Left kidney (tissue), 8 donors: ENCODE measurements at places on chromosomes 16 and 17. TPM values are rescaled to one million over a fixed set of nuclear protein-coding genes. Genes with fewer than 3 reads are reported as not detected.

The KRTAP9-2 gene
- polyA plus RNA-seq: not detected

The SLC9A5 gene
- 4.9 TPM for polyA plus RNA-seq

The IRX5 gene
- 5.2 TPM for polyA plus RNA-seq

The OMG gene
- 0.48 TPM for polyA plus RNA-seq

The CMTM4 gene
- 71.6 TPM for polyA plus RNA-seq

The DPEP3 gene
- polyA plus RNA-seq: 0.08 TPM

The ABCA10 gene
- polyA plus RNA-seq: 3.9 TPM

The SYT17 gene
- polyA plus RNA-seq: 12.2 TPM

- DNase-seq: no peak
Observed at GRCh38 chr17:39144416-39144840, 7.0 kb downstream of the PLXDC1 start.

- no peak for DNase-seq
Observed at GRCh38 chr16:63904930-63905329, 1216.9 kb downstream of the CDH11 start.

DNA sequence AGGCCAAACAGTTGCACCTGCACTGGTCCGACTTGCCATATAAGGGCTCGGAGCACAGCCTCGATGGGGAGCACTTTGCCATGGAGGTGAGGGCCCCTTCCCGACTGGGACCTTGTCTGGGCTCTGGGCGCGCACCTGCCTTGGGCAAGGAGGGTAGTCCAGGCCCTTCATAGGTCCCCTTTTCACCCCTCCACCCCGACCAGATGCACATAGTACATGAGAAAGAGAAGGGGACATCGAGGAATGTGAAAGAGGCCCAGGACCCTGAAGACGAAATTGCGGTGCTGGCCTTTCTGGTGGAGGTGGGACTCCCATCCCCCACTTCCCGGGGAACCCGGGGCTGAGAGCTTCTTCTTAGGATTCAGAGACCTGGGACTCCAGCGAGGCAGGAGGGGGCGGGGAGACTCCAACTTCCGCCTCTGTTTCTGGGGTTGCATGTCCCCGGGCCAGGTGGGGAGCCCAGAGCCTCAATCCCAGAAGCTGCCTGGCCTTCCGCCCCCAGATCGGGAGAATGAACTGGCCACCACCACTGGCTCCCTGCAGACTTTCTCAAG, 7.8 kb downstream of the CA4 start:
- no peak for DNase-seq

DNA sequence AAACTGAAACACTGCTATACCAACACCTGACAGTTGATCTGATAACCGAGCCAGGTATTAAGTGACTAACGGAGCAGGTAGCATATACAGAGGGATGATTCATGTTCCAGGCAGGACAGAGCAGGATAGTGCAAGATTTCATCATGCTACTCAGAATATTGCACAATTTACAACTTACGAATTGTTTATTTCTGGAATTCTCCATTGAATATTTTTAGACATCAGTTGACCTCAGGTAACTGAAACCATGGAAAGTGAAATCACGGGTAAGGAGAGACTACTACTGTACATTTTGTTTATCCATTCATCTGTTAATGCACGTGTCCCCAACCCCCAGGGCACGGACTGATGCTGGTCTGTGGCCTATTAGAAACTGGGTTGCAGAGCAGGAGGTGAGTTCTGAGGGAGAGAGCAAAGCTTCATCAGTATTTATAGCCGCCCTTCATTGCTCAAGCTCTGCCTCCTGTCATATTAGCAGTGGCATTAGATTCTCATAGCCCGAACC, 14.5 kb upstream of the PPM1E start:
- DNase-seq: no peak

GRCh38 chr16:50932348-50932935, 190.6 kb downstream of the CYLD start:
- DNase-seq: no peak

DNA sequence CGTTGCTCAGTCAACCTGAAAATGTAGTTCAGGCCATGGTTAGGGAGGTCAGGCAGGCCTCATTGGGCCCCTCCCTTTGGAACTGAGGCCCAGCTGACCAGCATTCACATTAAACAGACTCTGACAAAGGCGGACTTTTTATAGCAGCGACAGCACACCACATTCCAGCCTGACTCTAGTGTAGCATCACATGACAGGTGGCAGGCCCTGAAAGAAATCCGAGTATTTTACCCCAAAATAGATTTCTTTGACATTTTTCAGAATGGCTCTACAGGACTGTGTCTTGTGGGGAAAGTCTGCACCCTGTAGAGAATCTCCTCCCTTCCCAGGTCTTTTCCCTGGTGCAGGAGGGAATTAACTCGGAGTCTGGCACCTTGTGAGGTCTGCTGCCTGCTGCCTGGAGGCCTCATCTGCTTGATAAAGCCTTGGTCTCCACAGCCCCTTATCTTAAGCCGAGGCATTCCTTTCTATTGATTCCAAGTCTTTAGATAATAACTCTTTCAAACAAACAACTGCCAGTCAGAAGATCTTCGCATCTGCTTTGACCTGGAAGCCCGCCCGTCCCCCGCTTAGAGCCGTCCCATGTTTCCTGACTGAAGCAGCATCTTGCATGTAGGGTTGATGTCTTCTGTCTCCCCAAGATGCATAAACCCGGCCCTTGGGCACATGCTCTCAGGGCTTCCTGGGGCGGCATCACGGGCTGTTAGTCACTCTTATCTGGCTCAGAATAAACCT, 44.0 kb upstream of the CAPN15 start:
- no peak for DNase-seq

DNA sequence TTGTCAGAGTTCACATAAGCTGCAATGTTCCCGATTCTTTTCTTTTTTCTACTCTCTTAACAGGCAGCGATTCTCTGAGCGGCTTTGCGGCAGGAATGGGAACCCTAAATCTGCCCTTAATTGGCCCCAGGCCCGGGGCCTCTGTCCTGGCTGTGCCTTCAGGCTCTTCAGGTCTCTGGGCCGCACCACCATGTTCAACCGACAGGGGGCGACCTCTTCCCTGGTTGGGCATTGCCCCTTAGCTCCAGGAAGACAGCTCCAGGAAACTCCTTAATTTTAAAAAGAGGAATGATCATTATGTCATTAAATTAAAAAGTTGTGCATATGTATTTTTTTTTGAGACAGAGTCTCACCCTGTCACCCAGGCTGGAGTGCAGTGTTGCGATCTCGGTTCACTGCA, 20.3 kb downstream of the CACNG5 start:
- DNase-seq: no peak

GRCh38 chr17:34725008-34725407, 145.6 kb downstream of the TMEM132E start:
- no peak for DNase-seq

GRCh38 chr17:41657936-41658335, 30.7 kb upstream of the EIF1 start:
- DNase-seq: no peak

- DNase-seq: no peak
Observed at GRCh38 chr17:64781810-64782555, 119.9 kb upstream of the SMURF2 start.

DNA sequence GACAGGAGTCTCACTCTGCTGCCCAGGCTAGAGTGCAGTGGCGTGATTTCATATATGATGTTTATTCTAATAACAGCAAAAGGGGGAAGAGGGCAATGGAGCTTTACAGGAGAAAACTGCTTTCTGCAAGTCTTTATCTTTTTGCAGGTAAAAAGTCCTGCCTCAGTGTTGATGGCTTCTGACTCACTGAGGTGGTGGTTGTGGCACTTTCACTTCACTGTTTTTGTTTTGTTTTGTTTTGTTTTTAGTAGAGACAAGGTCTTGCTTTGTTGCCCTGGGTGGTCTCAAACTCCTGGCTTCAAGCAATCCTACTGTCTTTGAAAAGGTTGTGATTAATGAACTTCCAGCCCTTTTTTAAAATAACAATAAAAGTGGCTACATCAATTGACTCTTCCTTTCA, 68.0 kb upstream of the TBC1D3K start:
- no peak for DNase-seq

- no peak for DNase-seq
Observed at GRCh38 chr17:77793146-77793970, 165.1 kb upstream of the TNRC6C start.

DNA sequence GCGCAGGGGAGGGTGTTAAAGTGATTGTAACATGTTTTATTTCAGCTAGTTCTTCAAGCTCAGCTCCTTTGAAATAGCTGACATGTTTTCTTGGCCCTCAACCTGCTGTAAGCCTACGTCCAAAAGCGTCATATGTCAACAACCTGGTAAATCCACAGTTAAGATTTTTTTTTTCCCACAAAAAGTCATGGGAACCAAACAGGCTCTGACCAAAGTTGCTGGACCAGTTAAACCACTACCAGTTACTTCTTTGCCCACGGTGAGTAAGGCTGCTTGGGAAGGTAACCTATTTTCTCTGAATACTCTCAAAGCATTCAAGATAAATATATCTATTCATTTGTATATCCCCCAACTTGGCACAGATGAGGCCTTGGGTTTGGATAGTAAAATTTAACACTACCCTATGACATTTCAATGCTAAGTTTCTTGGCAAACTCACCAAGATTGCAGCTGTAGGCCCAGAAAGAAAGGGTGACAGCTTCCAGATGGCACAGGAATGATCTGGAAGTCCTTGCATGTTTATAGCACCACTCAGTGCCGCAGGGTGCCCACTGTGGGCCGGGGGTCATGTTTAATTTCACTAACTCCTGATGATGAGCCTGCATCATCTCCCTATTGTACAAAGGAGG, 166.2 kb downstream of the XYLT1 start:
- peak; percentile 53 for DNase-seq

DNA sequence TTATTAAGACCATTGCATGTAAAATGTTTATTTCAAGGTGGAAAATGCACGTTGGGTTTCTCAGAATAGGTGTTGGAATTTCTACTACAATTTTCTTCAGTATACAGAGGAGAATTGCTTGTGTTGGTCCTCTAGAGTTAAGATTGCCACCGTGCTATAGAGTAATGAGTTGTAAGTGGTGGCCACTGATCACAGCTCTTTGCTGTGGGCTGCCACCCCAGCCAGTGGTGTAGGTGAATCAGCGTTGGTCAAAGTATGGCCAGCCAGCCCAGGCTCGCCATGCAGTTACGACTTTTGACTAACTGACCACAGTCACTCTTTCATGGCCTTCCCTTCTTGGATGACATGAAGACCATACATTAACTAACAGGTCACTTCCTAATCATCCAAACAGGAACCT, 12.6 kb upstream of the PRKAR1A start:
- DNase-seq: no peak
